ENCODE measurements at places on chromosomes 7 and 10. TPM values are rescaled to one million over a fixed set of nuclear protein-coding genes. Genes with fewer than 3 reads are reported as not detected.

The STEAP1 gene
- total RNA-seq = 41.8 TPM

- no peaks in the 10 kb centered on the region for H3K27me3 ChIP-seq
- H3K36me3 ChIP-seq = no peaks in the 10 kb centered on the region
- no peak overlapping the region for H3K4me3 ChIP-seq
- no peak overlapping the region for H3K27ac ChIP-seq
- no peak for DNase-seq
Observed at GRCh38 chr7:67618556-67619162, 622.0 kb downstream of the TYW1 start.

The PNLIPRP3 gene
- total RNA-seq = not detected

DNA sequence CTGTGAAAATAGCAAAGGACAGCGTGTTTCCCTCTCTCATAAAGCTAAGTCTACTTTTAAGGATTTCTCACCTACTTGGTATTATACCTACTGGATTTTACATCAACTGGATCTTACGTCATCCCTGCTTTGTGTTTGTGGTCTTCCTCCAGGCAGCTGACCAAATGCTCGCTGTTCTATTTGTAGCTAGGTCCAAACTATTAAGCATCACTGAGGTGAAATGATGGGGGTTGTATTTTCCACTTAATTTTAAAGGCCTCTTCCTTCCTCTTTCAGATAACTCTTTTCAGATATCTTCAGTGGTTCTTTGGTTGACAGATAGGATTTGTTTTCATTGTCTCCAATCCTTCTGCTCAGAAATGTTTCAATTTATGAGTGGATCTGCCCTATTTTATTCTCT, 169.7 kb downstream of the RNLS start:
- no peak for DNase-seq
- H3K27ac ChIP-seq = no peak overlapping the region
- no peak overlapping the region for H3K4me3 ChIP-seq

DNA sequence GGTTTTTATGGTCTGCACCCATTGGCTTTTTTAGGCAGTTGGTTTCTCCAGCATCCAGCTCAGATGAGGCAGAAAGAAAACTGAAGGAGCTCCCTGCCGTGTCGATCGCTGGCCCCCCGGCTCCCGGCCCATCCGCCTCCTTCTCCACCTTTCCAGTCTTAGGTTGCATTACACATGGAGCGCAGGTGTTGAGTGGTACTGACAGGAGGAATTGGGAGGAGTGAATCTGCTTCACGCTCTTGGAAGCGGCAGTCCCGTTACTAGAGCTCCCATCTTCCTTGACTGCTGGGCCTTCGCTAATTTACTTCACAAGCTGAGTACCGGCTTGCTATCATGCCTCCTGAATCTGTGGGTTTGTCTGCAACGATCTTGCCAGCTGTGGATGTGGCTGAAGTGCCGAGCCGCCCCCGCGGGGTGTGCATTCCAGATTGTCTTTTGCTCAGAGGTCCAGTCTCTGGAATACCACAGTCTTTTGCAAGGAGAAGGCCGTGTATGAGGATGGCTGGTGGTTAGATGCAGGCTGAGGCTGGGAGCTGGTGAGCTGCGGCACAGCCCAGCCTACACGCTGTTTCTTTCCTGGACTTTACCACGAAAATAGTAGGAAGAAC, 17.1 kb downstream of the IQCE start:
- no peak for DNase-seq
- no peaks in the 10 kb centered on the region for H3K27me3 ChIP-seq
- peaks cover 43% of the 10 kb centered on the region for H3K4me1 ChIP-seq
- H3K4me3 ChIP-seq = no peak overlapping the region

The RNF32 gene
- total RNA-seq = 1.6 TPM

- H3K4me1 ChIP-seq = no peaks in the 10 kb centered on the region
- DNase-seq = no peak
- no peaks in the 10 kb centered on the region for H3K36me3 ChIP-seq
Observed at GRCh38 chr10:66045859-66046258, 880.0 kb upstream of the LRRTM3 start.

GRCh38 chr7:25988640-25989039, 163.4 kb upstream of the NFE2L3 start:
- H3K27ac ChIP-seq = no peak overlapping the region
- H3K4me1 ChIP-seq = no peaks in the 10 kb centered on the region
- H3K27me3 ChIP-seq = peaks cover 54% of the 10 kb centered on the region
- DNase-seq = no peak
- no peaks in the 10 kb centered on the region for H3K36me3 ChIP-seq

DNA sequence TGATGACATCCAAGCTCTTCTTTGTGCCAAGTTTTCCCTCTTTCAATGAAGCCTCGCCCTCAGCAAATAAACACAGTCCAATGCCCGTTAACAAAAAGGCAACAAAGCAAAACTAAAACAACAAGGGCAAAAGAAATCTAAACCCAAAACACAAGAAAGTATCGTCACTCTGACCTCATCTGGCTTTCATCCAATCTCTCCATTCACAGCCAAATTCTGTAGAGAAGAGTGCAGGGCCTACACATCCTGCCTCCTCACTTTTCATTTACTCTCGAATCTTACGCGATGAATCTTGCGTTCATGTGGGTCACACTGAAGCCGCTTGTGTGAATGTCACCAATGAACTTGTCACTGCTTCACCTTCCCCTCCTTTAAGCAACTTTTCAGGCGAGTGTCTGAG, 15.9 kb upstream of the AKR1E2 start:
- H3K4me1 ChIP-seq = peaks cover 27% of the 10 kb centered on the region
- H3K27me3 ChIP-seq = no peaks in the 10 kb centered on the region
- H3K4me3 ChIP-seq = no peak overlapping the region
- no peaks in the 10 kb centered on the region for H3K36me3 ChIP-seq

DNA sequence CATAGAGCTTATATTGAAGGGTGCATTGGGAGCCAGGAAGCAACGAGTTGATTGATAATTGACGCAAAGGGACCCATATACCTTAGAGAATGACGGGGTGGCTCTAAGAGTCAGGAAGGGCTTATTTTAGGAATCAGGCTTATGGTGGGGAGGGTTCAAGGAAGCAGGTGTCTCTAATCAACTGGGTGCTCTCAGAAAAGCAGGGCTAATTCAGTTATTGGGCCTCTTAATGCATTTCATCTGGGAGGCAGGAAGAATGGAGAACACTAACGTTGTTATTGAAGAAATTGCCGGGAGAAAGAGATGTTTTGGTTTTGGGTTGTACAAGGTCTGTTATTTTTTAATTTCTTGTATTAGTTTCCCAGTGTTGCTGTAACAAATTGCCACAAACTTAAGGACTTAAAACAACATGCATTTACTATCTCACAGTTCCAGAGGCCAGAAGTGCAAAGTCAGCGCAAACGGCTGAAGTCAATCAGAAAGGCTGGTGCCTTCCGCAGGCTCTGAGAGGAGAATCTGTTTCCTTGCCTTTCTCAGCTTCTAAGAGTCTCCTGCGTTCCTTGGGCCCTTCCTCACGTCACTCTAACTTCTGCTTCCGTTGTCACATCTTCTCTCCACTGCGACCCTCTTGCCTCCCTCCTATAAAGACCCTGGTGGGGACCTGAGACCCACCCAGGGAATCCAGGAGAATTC, 328.4 kb upstream of the C7orf33 start:
- H3K36me3 ChIP-seq = no peaks in the 10 kb centered on the region
- DNase-seq = no peak
- no peak overlapping the region for H3K4me3 ChIP-seq
- peaks cover 10% of the 10 kb centered on the region for H3K4me1 ChIP-seq

GRCh38 chr10:73941300-73941699, 30.4 kb downstream of the PLAU start:
- peak overlapping the region; percentile 62 for H3K4me3 ChIP-seq
- no peak for DNase-seq
- H3K27ac ChIP-seq = peak overlapping the region; percentile 82
- H3K36me3 ChIP-seq = no peaks in the 10 kb centered on the region

GRCh38 chr10:6399231-6399741, 180.8 kb downstream of the PRKCQ start:
- peak; percentile 79 for DNase-seq
- peaks cover 55% of the 10 kb centered on the region for H3K4me1 ChIP-seq
- peak overlapping the region; percentile 11 for H3K4me3 ChIP-seq

DNA sequence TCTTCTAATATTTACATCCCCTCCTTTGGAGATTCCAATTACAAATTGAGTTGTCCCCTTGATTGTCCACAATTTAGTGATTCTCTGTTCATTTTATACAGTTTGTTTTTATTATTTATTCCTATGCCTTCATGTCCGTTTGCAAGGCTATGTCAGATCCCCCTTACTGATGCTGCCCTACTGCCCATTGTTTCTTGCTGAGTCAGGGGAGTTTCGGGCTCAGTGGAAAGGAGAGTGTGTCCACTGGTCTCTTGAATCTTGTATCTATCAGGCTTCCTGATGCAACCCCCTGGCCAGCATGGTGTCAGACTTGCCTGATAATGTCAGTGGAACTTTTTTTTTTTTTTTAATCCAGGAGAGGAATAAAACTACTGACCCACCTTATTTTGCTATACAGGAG, 384.4 kb downstream of the CDC14C start:
- H3K4me1 ChIP-seq = no peaks in the 10 kb centered on the region
- no peaks in the 10 kb centered on the region for H3K36me3 ChIP-seq
- H3K4me3 ChIP-seq = no peak overlapping the region
- no peak overlapping the region for H3K27ac ChIP-seq

The POLR2J2 gene
- 16.6 TPM for total RNA-seq

The SLC4A2 gene
- 209 TPM for total RNA-seq

- no peak overlapping the region for H3K27ac ChIP-seq
- H3K4me3 ChIP-seq = no peak overlapping the region
- H3K4me1 ChIP-seq = no peaks in the 10 kb centered on the region
- no peaks in the 10 kb centered on the region for H3K27me3 ChIP-seq
- no peaks in the 10 kb centered on the region for H3K36me3 ChIP-seq
Observed at GRCh38 chr7:55432939-55433784, 68.0 kb downstream of the LANCL2 start.

GRCh38 chr7:101817471-101818286, at the start of gene CUX1:
Gene CUX1 (plus strand): TSS chr7:101817626. CDS start chr7:101817640, 14 bp downstream.
- peak; percentile 11 for DNase-seq
- no peak within 1 kb of the TSS for H3K27ac ChIP-seq
- no peaks in the 10 kb centered on the region for H3K27me3 ChIP-seq
- no peaks in the 10 kb centered on the region for H3K4me1 ChIP-seq
- H3K4me3 ChIP-seq = peak within 1 kb of the TSS; percentile 71

DNA sequence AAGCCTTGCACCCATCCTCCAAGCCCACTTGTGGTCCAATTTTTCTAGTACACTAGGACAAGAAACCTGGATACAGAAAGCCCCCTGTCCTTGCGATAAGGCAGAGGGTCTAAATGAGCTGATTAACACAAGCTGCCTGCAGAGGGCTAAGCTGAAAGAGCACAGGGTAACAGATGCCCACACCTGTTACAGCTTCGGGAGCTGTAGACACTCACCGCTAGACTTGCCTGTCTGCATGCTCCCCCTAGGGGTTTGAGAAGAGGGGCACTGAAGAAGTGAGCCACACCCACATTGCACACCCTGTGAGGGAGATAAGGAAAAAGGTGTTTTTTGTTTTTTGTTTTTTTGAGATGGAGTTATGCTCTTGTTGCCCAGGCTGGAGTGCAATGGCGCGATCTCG, 386.5 kb upstream of the AUTS2 start:
- H3K27me3 ChIP-seq = no peaks in the 10 kb centered on the region
- no peak overlapping the region for H3K4me3 ChIP-seq
- DNase-seq = no peak
- H3K4me1 ChIP-seq = no peaks in the 10 kb centered on the region

DNA sequence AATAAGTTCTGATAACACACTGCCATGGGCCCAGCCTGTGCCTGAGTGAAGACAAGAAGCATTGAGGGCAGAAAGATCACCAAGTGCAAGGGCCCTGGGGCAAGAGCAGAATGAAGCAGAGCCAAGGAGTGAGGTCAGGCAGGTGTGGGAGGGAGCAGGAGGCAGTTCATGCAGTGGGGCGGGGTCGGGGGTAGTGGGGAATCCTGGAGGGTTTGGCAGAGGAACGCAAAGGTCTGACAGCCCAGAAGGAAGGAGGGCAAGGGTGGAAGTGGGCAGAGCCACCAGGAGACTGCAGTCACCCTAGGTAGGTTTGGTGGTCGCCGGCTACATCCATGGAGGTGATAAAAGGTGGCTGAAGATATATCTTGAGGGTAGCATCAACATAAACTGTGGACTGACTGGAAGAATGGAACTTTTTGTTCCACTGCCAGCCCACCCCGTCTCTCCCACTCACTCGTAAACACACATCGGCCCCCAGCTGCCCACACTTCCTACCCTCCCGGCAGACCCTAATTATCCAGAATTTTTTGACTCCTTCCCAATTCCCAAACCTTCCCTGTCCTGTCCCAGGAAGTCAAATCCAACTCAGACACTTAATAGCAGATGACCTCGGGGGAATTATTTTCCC, 172.4 kb downstream of the ARHGAP12 start:
- DNase-seq = no peak
- no peak overlapping the region for H3K4me3 ChIP-seq
- no peak overlapping the region for H3K27ac ChIP-seq
- H3K27me3 ChIP-seq = no peaks in the 10 kb centered on the region
- peaks cover 19% of the 10 kb centered on the region for H3K36me3 ChIP-seq

DNA sequence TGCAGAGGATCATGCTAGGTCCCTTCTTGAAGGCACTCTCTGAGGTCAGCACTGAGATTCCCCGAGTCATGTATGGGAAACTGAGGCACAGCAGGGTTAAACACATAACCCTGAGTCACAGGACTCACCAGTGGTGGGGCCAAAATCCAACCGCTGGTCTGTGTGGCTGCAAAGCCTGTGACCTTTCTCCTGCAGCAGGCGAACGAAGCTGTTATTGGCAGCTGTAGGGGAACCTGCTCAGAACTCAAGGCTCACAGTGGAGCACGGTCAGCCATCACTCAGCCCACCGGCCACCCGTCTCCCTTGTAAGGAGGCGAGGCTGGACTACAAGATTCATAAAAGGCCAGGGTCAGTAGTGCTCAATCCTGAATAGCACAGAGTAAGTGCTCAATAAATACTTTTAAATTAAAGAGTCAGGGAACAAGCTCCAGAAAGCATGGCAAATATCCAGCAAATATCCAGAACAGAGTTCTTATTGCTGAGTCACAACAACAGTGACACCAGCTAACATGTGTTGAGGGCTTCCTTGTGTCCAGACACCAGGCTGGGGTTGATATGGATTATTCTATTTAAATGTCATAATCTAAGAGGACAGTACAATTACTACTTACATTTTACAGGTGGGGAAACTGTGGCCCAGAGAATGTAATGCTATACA, 34.9 kb downstream of the CHST15 start:
- peaks cover 8% of the 10 kb centered on the region for H3K4me1 ChIP-seq
- H3K36me3 ChIP-seq = peaks cover 4% of the 10 kb centered on the region
- DNase-seq = no peak

The PON1 gene
- not detected for total RNA-seq

DNA sequence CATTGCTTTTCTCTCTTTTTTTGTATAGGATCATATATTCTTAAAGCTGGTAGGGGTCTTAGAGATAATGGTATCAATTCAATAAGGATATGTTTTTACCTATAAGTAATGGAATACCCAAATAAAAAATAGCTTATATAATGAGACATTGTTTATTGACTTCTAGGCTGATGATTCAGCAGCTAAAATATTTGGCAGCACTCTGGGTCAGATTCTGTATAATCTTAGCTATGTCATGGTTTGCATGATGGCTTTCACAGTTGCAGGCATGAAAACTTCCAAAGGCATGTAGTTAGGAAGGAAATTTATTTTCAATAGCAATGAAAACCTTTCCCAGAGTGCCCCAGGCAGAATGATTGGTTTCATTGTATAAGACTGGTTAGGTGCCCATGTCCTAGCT, 32.1 kb upstream of the A1CF start:
- H3K27me3 ChIP-seq = peaks cover 13% of the 10 kb centered on the region
- no peaks in the 10 kb centered on the region for H3K36me3 ChIP-seq
- no peak overlapping the region for H3K27ac ChIP-seq
- no peak overlapping the region for H3K4me3 ChIP-seq
- no peak for DNase-seq
- H3K4me1 ChIP-seq = no peaks in the 10 kb centered on the region

The CALHM3 gene
- total RNA-seq = not detected

The MEST gene
- 76.1 TPM for total RNA-seq

The NPC1L1 gene
- total RNA-seq = 46.0 TPM

- H3K27me3 ChIP-seq = no peaks in the 10 kb centered on the region
- H3K27ac ChIP-seq = no peak overlapping the region
- no peaks in the 10 kb centered on the region for H3K36me3 ChIP-seq
- no peaks in the 10 kb centered on the region for H3K4me1 ChIP-seq
Observed at GRCh38 chr10:88565072-88565471, 18.0 kb downstream of the RNLS start.

All from Calu3 (cell line).